HL-60 (cell line): ENCODE measurements at places on chromosomes 6 and 20.

- no peak for DNase-seq
Observed at GRCh38 chr6:121830736-121831135, 395.3 kb downstream of the GJA1 start.

DNA sequence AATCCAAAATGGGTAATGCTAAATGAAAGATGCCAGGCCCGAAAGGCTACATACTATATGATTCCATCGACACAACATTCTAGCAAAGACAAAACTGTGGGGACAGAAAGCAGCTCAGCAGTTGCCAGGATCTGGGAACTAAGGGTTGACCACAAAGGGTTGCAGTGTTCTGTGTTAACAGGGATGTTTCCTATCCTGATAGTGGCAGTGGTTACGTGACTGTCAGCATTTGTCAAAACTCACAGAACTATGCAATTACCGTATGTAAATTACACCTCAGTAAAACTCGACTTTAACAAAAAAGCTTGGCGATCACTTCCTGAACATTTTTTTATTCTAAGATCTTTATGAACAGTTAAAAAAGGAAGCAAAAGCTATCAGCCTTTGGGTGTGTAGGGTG is 83.9 kb downstream of the BANF2 start:
- DNase-seq, result no peak

- peak; percentile 49 for DNase-seq
Observed at GRCh38 chr20:1313236-1313964, 15.5 kb downstream of the SDCBP2 start.

DNA sequence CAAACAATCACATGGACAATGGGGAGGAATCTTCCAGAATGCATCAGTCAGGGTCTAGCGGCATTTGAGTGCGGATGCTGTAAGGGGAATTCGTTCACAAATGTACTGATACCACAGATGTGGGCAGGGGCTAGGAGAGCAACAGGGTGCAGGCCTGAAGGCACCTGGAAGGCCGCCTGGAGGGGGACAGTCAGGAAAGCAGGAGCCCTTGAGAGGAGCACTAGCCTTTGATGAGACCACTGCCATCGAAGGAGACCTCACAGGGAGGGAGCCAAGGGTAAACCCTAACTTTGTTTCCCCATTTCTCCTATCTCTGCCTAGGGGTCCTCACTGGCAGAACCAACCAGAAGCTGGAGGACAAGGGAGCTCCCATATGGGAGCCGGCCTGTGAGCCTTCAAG is 38.2 kb downstream of the MYB start:
- no peak for DNase-seq

- no peak for DNase-seq
Observed at GRCh38 chr20:52945862-52946522, 26.2 kb upstream of the TSHZ2 start.
